WERI-Rb-1 (cell line): ENCODE measurements at places on chromosomes 2 and 18.

DNA sequence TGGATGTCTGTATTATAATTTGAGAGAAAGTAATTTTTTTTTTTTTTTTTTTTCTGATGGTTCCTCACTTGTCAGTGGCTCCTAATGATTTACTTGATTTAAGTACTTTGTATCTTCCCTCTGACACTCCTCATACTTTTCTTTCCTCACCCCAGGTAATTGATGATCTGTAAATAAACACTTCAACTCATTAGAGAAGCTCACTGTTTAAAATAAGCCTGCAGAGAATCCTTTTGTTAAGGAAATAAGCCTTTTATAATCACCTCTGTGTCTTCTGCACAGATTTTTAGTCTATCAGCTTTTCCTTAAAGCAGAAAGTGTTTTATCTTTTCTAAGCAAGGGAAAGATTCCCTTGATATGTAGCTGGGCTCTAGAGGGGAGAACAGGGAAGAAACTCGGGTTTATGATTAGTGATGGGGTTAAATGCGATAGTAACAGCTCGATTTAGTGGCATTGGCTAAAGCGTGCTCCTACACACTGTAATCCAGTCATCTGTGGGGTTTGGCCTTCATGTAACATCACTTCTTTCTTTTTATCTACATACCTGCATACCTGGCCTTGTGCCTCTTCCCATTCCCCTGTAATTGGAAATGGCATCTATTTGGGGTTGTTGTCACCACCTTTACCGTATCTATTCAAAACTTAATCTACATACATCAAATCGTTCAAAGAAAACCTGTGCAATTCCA is 60.1 kb upstream of the LRRTM1 start:
- DNase-seq: peak; percentile 14

- DNase-seq: no peak
Observed at GRCh38 chr2:209525331-209525730, 101.5 kb downstream of the MAP2 start.

- DNase-seq: peak; percentile 30
Observed at GRCh38 chr2:17538022-17538843, 2.3 kb upstream of the VSNL1 start.

DNA sequence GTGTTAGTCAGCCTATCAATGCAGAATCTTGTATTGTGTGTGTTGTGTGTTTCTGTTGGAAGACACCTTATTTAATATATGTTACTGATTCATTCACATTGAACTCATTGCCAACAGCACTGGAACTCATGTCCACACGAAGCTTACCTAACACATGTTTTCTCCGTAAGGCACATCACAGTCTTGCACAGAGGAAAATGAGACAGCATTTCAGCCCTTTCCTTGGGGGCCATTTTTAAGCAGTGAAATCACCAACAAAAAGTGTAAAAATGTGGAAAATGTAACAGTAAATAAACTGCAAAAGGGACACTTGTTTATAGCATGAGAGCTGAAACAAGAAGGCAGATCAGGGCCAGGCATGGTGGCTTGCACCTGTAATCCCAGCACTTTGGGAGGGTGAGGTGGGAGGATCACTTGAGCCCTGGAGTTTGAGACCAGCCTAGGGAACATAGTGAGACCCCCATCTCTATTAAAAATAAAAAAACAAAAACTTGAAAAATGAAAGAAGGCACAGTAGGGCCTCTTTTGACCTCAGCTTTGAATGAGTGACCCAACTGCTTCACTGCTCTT is 306.0 kb downstream of the MYCN start:
- DNase-seq: no peak

GRCh38 chr2:121075006-121075551 is 209.9 kb downstream of the TFCP2L1 start:
- DNase-seq: peak; percentile 82

GRCh38 chr2:46334389-46335271 is 37.4 kb downstream of the EPAS1 start:
- no peak for DNase-seq

- no peak for DNase-seq
Observed at GRCh38 chr2:100764430-100764829, 55.5 kb upstream of the NPAS2 start.

GRCh38 chr2:180707175-180707883 is 273.1 kb upstream of the UBE2E3 start:
- no peak for DNase-seq

- DNase-seq: peak; percentile 46
Observed at GRCh38 chr2:206863716-206864115, 75.6 kb upstream of the CPO start.

- DNase-seq: no peak
Observed at GRCh38 chr2:127173057-127173456, 47.0 kb downstream of the CYP27C1 start.

GRCh38 chr18:42530276-42530675 is 575.2 kb downstream of the PIK3C3 start:
- DNase-seq: no peak

DNA sequence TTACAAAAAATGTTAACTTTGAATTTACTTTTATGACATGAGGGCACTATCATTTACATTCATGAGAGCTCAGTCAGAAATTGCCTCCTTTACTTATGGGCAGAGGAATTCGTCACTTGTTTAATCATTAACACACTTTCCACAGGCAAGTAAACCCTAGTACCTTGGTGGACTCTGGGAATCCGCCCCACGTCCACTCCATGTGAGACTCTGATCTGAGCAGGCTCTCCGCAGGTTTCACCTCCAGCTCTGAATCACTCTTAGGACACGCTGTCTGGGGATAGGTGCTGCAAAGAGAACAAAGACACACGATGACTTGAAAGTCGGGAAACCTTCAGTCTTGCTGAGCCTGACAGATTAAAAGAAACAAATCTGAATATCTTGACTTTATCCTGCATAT is 73.6 kb downstream of the LPIN2 start:
- DNase-seq: no peak

GRCh38 chr18:63253428-63254372 is 65.9 kb downstream of the BCL2 start:
- no peak for DNase-seq

- DNase-seq: no peak
Observed at GRCh38 chr2:240350006-240350355, 85.5 kb upstream of the GPC1 start.

DNA sequence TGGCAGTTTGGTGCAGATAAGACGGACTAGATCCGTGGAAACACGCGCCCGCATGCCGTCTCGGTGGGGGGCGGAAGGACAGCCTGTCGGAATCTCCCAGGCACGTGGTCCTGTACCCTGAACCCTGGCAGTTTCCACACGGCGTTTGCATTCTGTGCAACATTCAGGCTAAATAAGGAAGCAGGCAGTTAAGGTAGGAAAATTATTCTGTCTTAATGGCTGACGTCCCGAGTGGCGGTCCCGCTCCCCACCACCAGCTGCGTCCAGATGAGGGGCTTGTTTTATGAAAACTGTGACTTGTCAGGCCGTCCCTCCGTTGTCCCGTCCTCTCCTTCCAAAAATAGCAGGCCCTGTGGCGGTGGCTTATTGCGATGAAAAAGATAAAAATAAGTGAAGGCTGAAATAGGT is 120.2 kb downstream of the NFATC1 start:
- DNase-seq: no peak

DNA sequence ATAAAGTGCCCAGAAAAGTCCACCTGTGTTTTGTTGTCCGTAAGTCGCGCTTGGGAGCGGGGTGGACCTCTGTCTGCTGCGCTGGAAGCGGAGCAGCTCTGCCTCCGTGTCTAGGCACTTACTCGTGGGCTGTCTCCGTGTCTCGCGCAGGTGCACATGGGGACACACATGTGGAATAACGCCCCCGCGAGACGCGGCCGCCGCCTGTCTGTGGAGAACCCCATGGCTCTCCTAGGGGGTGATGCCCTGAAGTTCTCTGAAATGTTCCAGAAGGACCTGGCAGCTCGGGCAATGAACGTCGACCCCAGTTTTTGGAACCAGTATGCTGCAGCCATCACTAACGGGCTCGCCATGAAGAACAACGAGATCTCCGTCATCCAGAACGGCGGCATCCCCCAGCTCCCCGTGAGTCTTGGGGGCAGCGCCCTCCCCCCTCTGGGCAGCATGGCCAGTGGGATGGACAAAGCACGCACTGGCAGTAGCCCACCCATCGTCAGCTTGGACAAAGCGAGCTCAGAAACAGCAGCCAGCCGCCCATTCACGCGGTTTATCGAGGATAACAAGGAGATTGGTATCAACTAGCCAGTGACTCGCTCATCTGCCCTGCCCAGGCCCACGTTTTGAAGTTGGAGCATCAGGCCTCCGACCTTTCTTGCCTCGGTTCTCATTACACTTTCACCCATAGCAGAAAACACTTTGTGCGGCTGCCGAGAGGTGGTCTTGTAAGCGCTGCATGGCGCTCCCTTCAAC is 17.3 kb downstream of the SALL3 start:
- no peak for DNase-seq

DNA sequence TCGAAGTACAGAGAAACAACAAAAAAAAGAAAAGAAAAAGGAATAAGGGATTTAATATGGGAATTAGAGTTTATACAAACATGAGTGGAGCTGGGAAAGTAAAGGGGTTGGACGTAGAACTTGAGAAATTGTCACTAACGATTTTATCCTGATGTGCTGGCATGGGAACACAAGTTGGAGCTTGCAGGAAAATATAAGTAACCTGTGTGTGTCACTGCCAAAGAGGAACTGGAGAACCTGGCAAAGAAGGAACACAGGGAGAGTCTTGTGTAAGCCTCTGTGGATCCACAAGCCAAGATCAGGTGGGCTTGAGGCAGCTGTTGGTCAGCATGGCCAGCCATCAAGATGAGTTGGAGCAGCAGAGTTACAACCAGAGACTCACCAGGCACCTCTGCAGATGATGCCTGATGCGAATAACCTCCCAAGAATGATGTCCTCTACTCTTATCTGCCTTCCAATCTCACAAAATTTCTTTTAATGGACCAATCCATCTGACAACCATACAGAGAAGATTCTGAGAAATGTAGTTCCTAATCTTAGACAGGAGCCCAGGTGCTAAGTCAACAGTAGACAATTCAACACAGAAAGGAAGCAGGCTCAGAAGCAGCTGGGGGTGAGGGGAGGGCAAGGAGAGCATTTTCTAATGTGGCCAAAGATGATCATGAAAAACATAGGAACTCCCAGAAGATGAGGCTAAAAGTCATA is 77.0 kb upstream of the SPOPL start:
- no peak for DNase-seq

DNA sequence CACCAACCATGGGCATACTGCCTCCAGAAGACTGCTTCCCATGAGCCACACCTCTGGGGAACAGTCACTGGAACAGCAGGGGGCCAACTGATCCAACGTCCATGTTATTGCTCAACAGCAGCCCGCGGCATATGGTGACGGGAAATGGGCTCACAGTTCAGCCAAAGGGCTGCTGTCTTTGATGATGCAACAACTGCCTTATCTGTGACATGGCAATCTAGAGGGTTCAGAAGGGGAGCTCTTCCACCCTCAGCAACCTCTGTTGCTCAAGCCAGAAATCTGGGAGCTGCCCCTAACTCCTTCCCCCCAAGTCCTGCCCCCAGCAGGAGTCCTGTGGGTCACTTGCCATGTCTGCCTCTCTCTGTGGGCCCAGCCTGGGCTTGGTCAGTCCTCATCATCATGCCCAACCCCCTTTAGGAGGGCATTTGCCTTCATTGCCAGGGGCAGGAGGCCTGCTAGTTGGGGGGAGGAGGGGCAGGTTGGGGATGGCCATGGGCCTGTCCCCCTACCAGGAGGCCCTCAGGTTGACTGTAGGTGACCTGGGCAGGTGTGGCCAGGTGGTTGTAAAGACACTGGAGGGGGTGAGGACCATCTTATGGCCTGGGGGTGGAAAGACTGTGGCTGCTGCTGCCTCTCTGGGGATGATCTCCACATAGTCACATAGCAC is 212.9 kb downstream of the CYP26B1 start:
- DNase-seq: peak; percentile 8

GRCh38 chr2:109516445-109517117 is 97.2 kb downstream of the SEPTIN10 start:
- peak; percentile 75 for DNase-seq

- no peak for DNase-seq
Observed at GRCh38 chr2:228446734-228447133, 265.2 kb upstream of the SPHKAP start.

GRCh38 chr2:99072551-99072950 is 69.0 kb upstream of the C2orf15 start:
- no peak for DNase-seq

DNA sequence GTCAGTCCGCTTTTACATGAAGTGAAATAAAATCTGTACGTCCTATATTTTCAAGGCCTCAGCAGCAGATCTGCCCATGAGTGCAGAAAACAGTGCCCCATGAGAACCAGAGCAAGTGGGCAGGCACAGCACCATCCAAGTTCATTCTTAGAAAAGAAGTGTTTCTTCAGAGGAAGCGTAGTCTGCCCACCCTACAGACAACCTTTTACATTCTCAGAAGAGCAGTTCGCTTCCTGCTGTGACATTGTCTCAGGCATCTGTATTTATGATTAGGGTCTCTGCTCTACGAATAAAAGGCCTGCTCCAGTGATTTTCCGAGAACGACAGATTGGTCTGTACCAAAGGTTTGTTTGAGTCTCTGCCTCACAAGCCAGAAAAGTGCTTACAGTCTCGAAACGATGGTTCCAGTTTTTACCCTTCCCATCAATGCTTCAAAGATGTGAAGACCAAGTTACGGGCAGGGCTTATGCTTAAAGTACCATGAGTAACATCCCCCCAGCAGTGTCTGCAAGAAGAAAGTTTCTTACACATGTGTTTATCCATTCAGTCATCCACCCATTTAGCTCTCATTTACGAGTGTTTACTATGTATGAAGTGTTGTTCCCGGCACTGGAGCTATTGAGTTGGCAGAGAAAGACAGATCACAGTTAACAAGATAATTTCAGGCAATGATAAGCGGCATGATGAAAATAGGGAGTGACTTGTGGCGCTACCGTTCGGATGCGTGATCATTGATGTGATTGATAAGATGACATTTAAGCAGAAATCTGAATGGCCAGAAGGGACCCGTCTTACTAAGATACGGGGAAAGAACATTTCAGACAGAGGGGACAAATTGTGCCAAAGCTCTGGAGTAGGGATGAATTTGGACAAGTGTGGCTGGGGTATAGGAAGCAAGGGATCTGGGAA is 31.4 kb upstream of the CTLA4 start:
- DNase-seq: no peak

DNA sequence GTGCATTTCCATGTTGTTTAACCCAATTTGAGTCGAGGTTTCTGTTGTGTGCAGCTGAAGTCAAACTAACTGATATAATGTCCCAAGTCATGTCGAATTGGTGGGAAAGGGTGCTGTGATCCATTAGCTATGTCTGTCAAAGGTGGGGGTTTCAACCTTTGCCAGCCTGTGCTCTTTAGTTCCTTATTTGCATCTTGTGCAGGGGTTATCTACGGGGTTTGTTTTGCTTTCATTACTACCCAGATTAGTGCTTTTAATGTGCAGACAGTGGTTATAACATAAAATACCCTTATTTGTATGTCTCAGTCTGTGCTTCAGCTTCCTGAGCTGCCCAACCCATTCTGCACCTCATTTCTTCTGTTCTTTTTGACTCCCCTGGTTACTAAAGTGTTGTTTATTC is 271.9 kb upstream of the CXCR4 start:
- no peak for DNase-seq
